ENCODE measurements at places on chromosomes 4 and X. TPM values are rescaled to one million over a fixed set of nuclear protein-coding genes. Genes with fewer than 3 reads are reported as not detected.

The NAA11 gene
- total RNA-seq = not detected

The DUSP9 gene
- total RNA-seq = not detected

The HSFX2 gene
- not detected for total RNA-seq

- DNase-seq = no peak
Measured at GRCh38 chrX:48632207-48632606, 34.9 kb downstream of the WDR13 start.

GRCh38 chr4:906339-907102, 25.6 kb downstream of the GAK start:
- no peak for DNase-seq

- no peak for DNase-seq
Measured at GRCh38 chrX:40063555-40063954, 34.2 kb downstream of the BCOR start.

DNA sequence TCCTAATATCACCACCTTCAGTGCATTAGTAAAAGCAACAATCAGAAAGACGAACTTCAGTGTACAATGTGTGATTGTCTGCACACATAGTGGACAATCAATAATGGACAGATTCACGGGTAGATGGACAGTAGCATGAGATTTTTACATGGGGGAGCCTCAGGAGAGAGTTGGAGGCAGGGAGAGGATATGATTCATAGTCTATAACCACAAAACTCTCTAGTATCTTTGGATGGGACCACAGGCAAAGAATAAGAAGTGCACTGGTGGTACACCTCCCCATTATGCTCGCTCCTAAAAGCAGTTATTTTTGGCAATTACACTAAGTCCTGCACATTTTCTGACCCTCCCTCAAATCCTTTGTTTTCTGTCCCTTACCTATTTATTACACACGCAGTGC, 624.4 kb upstream of the ACTRT1 start:
- DNase-seq = no peak

DNA sequence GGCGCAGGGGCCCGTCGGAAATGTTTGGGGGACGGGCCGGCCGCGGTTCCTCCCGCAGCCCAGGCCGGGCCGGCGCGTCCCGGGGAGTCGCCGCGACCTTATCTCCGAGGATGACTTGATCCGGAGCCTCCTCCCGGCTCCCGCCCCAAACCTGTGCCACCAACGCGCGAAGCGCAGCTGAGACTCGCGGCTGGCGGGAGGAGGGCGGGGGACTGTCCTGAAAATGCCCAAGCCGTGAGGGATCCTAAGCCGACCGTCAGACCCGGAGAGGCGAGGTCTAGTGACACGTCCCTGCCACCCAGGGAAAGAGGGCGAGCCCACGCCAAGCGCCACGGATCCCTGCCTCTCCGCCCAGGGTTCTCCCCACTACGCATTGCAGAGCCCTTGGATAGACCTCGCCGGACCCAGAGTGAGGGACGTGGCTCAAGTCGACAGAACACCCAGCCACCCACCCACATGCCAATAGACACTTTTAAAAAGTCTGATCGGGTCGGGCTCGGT, 26.9 kb downstream of the UTP14A start:
- DNase-seq = no peak

GRCh38 chr4:53141308-53141707, 224.6 kb downstream of the SCFD2 start:
- no peak for DNase-seq

DNA sequence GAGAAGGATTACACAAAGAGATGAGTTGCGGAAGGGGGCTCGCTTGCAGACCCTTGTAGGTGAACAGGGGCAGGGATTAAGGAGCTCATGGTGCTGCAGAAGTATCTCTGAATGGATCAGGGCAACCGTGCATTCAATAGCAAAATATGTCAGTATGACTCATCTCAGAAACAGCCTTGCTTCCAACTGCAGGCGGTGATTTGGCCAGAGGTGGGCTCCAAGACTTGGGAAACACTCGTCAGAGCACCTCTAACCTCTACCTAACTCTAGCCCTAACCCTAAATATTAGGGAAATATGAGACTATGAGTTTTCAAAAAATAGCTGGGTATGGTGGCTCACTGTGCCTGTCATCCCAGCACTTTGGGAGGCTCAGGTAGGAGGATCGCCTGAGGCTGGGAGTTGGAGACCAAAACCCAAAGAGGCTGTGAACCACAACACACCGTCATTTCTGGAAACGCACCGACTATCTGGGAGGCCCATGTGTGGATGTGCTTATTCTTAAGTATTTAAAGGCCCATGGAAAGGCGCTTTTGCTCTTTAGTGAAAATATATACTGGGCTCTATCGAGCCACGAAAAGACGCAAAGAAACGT, 102.6 kb downstream of the DHRSX start:
- no peak for DNase-seq

DNA sequence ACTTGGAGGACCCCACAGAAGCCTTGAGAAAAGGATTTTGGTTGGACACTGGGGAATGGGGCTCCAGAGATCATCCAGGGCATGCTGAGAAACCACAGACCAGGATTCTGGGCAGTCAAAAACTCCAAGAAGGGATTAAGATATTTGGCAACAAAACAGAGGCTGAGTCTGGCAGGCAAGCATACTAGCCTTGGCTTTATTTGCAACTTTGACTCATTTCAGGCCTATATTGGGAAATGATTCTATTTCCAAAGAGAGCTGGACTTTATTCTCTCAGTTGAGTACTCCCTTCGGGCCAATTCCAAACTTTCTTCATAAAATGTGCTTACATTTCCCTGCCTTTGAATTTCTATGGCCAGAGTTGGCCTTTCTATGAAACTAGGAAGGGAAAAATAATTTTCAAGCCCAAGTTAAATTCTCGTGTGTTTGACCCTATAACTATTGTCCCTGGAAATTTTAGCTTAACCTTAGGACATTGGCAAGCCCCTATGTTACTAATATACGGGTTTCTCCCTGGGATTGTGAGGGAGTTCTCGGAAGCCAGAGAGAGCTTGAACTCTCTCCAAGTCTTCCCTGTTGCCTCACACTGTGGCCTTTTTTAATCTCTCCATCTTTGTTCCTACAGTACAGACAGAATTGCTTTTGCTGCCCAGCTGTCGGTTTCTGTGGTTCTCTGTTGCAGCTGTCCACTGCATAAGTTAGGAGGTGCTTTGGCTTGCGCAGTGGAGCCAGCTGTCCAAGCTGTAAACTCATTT, 112.6 kb upstream of the FAM9A start:
- DNase-seq = no peak

GRCh38 chr4:86981789-86982188, 47.0 kb downstream of the AFF1 start:
- peak; percentile 82 for DNase-seq

DNA sequence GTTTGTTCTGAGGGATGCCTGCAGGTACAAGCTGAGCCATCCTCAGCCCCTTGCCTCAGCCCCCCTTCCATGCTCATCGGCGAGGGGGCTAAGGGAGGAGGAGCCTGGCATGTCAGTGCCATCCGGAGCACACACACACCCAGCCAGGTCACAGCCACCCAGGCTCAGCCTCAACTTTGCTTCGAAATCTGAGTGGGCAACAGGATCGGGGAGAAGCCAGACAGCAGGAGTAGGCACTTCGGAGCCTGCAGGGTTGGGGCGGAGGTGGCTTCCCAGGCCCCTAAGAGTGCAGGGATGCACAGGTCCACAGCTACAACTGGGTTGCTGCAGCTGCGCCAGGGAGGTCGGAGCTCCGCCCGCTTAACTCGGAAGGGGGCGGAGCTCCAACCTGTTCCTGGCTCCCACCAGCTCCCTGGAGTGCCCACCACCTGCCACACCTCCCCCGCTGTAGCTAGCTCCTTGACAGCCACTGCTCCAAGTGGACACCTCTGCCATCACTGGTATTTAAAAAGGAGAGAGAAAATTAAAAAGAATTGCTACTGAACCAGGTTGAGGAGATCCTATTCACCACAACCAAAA, 192.9 kb upstream of the GALNT7 start:
- no peak for DNase-seq

GRCh38 chrX:45815441-45815840, 614.8 kb upstream of the DIPK2B start:
- DNase-seq = no peak

- peak; percentile 85 for DNase-seq
Measured at GRCh38 chrX:1246816-1247215, 21.8 kb upstream of the CSF2RA start.

DNA sequence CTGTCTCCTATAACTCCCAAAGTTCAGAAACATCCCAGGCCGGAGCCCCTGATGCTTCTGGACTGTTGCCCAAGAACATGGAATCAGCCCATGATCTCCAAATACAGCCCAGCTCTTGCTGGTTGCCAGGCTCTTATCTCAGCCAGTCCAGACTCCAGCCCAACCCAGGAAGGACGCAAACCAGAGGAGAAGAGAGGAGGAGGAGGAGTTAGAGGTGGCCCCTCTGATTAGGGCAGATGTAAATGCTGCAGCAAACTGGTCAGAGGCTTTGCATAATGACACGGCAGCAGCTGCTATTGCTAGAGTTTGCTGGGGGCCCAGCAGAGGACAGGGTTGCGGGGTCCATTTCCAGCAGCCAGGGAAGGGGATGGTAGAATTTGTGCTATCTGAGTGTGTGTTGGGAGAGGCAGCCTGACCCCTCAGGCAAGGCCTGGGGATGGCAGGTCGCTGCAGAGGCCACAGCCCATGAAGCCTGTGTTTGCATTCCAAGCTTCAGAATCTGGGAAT, 4.2 kb upstream of the OTUD5 start:
- peak; percentile 65 for DNase-seq

GRCh38 chr4:34108391-34108790, 2135.9 kb downstream of the ARAP2 start:
- no peak for DNase-seq

- DNase-seq = no peak
Measured at GRCh38 chr4:23737571-23737970, 152.3 kb downstream of the PPARGC1A start.

- DNase-seq = no peak
Measured at GRCh38 chrX:150940844-150941495, 42.2 kb upstream of the HMGB3 start.

GRCh38 chr4:148857973-148858534, 415.8 kb upstream of the NR3C2 start:
- DNase-seq = no peak

DNA sequence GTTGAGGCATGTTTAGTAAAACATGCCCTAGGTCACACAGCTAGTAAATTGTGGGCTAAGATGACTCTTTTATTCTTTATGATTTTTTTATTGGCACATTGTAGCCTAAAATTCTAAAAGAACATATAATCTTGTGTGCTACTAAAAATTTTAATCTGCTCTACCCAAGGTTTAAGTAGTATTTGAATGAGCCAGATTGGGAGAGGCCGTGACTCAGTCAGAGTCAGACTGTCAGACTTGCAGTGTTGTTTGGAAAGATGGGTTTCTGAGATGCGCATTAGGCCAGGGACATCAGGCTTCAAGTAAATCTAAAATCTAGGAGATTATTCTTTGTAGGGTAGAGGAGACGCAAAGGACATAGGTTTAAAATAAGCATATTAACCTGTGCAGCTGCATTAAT, 30.7 kb upstream of the TMPRSS11E start:
- no peak for DNase-seq

DNA sequence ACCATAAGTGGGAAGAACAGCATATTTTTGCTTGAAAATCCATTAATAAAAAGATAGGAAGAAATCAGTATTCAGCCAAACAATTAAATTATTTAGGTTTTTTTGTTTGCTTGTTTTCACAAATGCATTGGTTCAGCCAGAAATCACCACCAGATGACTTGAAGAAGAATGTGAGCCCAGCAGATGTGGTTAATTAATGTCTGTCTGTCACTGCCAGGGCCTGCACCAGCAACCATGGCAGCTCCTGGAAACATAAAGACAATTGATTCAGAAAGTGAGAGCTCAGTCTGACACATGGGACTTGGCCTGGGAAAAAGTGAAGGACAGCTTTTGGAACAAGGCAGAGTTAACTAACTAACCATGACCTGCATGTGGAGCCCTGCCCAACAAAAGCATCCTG, 74.0 kb downstream of the MAOB start:
- DNase-seq = no peak
